Pancreas (tissue), 10 donors: ENCODE measurements at places on chromosomes 3 and 15.
A peak's percentile ranks its signal among the peaks of the same experiment; 100 is the strongest.

GRCh38 chr15:53586799-53587198 is 172.7 kb downstream of the WDR72 start:
- H3K36me3 ChIP-seq = no peaks in the 10 kb centered on the region
- no peaks in the 10 kb centered on the region for H3K27me3 ChIP-seq
- peak; percentile 39 for DNase-seq
- no peak overlapping the region for H3K27ac ChIP-seq
- no peaks in the 10 kb centered on the region for H3K4me1 ChIP-seq

DNA sequence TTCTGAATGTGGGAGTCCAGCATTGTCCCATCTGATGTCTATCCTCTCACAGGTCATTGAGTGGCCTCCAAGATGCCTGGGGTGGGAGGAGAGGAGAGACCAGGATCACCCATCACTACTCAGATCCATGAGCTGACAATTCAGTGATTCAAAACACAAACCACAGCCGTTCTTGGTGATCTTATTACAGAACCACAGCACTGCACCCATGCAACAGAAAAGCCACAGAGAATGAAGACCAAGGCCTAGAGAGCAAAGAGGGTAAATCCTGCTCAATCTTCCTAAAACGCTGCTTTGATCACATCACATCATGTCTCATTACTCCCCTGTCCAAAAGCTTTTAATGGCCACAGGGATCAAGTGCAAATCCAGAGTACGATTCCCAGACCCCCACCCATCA is 23.5 kb downstream of the ANP32A start:
- no peak overlapping the region for H3K4me3 ChIP-seq
- no peaks in the 10 kb centered on the region for H3K27me3 ChIP-seq
- H3K4me1 ChIP-seq = peaks cover 24% of the 10 kb centered on the region
- H3K36me3 ChIP-seq = no peaks in the 10 kb centered on the region
- H3K27ac ChIP-seq = no peak overlapping the region

GRCh38 chr3:114393367-114394072 is 99.7 kb downstream of the TIGIT start:
- H3K27me3 ChIP-seq = no peaks in the 10 kb centered on the region
- H3K27ac ChIP-seq = no peak overlapping the region
- no peak overlapping the region for H3K4me3 ChIP-seq

GRCh38 chr3:66033241-66034138 is 5.2 kb downstream of the MAGI1 start:
- H3K27me3 ChIP-seq = no peaks in the 10 kb centered on the region
- peaks cover 16% of the 10 kb centered on the region for H3K4me1 ChIP-seq
- H3K4me3 ChIP-seq = no peak overlapping the region
- no peak for DNase-seq
- no peak overlapping the region for H3K27ac ChIP-seq
- H3K36me3 ChIP-seq = no peaks in the 10 kb centered on the region

- no peaks in the 10 kb centered on the region for H3K27me3 ChIP-seq
- H3K4me1 ChIP-seq = no peaks in the 10 kb centered on the region
- no peak for DNase-seq
- H3K36me3 ChIP-seq = no peaks in the 10 kb centered on the region
These were observed 239.0 kb downstream of the SLCO3A1 start for GRCh38 chr15:92092289-92093105.

- H3K4me1 ChIP-seq = peaks cover 8% of the 10 kb centered on the region
- H3K27me3 ChIP-seq = no peaks in the 10 kb centered on the region
- no peaks in the 10 kb centered on the region for H3K36me3 ChIP-seq
These were observed at the start of gene CD96 for GRCh38 chr3:111541911-111542483. TSS of gene CD96 (plus strand) at chr3:111542197. CDS start at chr3:111542249, 52 bp downstream.

GRCh38 chr15:67479781-67480505 is 41.0 kb upstream of the C15orf61 start:
- H3K27me3 ChIP-seq = no peaks in the 10 kb centered on the region
- no peak overlapping the region for H3K27ac ChIP-seq
- DNase-seq = no peak

DNA sequence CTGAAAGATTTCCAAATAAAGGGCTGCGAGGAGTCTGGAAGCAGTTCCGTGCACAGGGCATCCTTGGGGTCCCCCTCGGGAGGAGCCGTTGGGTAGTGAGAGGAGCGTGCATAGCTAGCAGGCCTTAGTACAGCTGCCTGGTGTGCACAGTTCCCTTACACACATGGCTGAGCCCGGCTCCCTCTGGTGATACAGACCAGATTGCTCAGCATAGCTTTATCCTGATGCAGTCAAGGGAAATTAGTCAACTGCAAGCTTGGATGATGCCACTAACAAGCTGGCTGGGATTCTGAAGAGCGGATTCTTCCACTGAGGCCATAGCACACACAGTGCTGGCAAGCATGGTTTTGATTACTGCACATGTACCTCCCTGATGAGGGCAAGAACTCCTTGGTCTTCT is 349.4 kb downstream of the LRTM1 start:
- no peak overlapping the region for H3K4me3 ChIP-seq
- H3K36me3 ChIP-seq = no peaks in the 10 kb centered on the region
- H3K27me3 ChIP-seq = no peaks in the 10 kb centered on the region
- no peaks in the 10 kb centered on the region for H3K4me1 ChIP-seq

DNA sequence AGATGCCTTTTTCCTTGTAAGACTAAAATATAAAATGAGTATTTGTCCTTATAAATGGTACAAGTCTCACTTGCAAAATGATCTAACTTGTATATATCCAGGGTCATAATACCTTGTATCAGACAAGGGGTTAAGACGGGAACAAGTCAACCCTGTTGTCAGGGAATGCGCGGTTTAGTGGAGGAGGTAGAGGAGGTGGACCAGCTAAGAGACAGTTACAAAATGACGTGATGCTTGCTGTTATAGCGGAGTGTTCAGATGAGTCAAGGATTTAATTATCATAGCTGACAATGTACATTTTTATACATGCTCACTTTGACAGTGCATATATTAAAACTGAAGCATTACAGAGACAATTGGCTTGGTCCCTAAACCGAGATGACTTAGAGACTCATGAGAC is 26.8 kb upstream of the KLHL25 start:
- H3K4me3 ChIP-seq = no peak overlapping the region
- DNase-seq = no peak
- H3K36me3 ChIP-seq = no peaks in the 10 kb centered on the region

- peak; percentile 83 for DNase-seq
- H3K27ac ChIP-seq = no peak overlapping the region
- H3K36me3 ChIP-seq = no peaks in the 10 kb centered on the region
- no peak overlapping the region for H3K4me3 ChIP-seq
- H3K4me1 ChIP-seq = no peaks in the 10 kb centered on the region
These were observed 195.3 kb upstream of the LYSMD4 start for GRCh38 chr15:99928429-99928981.

- no peak for DNase-seq
- no peak overlapping the region for H3K4me3 ChIP-seq
- no peaks in the 10 kb centered on the region for H3K4me1 ChIP-seq
These were observed 18.8 kb upstream of the CELF6 start for GRCh38 chr15:72338617-72339321.

GRCh38 chr3:81838457-81838856 is 77.0 kb upstream of the GBE1 start:
- no peaks in the 10 kb centered on the region for H3K36me3 ChIP-seq
- H3K27me3 ChIP-seq = no peaks in the 10 kb centered on the region
- no peaks in the 10 kb centered on the region for H3K4me1 ChIP-seq

- H3K27me3 ChIP-seq = no peaks in the 10 kb centered on the region
- no peak overlapping the region for H3K4me3 ChIP-seq
- no peaks in the 10 kb centered on the region for H3K4me1 ChIP-seq
- H3K36me3 ChIP-seq = no peaks in the 10 kb centered on the region
These were observed 113.0 kb upstream of the GOLGA8J start for GRCh38 chr15:29969562-29970401.
